Activated CD4-positive, alpha-beta memory T cell treated with anti-CD3 and anti-CD28 coated beads, Interleukin-2, amount 10 ng/mL, durations not matched to agents 7 days and 5 days (primary cell): ENCODE measurements at places on chromosomes 1 and 21. TPM values are rescaled to one million over a fixed set of nuclear protein-coding genes. Genes with fewer than 3 reads are reported as not detected.

Gene RORC
- 25.8 TPM for total RNA-seq

Gene HSD3B2
- total RNA-seq = not detected

Gene SPRR1B
- not detected for total RNA-seq

Gene CFAP74
- total RNA-seq = not detected

Gene KRTAP13-2
- not detected for total RNA-seq

Gene MATN1
- total RNA-seq = not detected

Gene KRTAP12-2
- total RNA-seq = not detected

Gene ENAH
- total RNA-seq = not detected

Gene MAEL
- 0.40 TPM for total RNA-seq

Gene ACTL8
- not detected for total RNA-seq

Gene GPATCH2
- 10.2 TPM for total RNA-seq

Gene KPRP
- total RNA-seq = not detected

Gene PPM1J
- not detected for total RNA-seq

Gene CLDN17
- total RNA-seq = not detected

Gene PGBD5
- not detected for total RNA-seq

Gene S100A5
- total RNA-seq = 4.7 TPM

Gene LAX1
- total RNA-seq = 23.2 TPM

Gene FH
- 56.6 TPM for total RNA-seq

Gene RGSL1
- total RNA-seq = not detected

Gene MYBPH
- not detected for total RNA-seq

Gene ATXN7L2
- total RNA-seq = 7.0 TPM

Gene LMX1A
- total RNA-seq = not detected

Gene SYT11
- 31.6 TPM for total RNA-seq

Gene S100A7
- total RNA-seq = not detected

Gene RXRG
- not detected for total RNA-seq

Gene PADI3
- not detected for total RNA-seq

Gene ADAMTS4
- total RNA-seq = 0.83 TPM

Gene LHX8
- not detected for total RNA-seq

Gene FCRL5
- total RNA-seq = not detected

Gene PDIK1L
- 22.7 TPM for total RNA-seq

Gene SMIM11
- 4.2 TPM for total RNA-seq

Gene IFI44L
- 430 TPM for total RNA-seq

Gene CELA2A
- total RNA-seq = not detected

Gene ERICH3
- total RNA-seq = not detected

Gene ECM1
- 2.4 TPM for total RNA-seq

Gene ANKRD34A
- total RNA-seq = 2.9 TPM

Gene FCER1G
- 1.3 TPM for total RNA-seq

Gene EFNA1
- total RNA-seq = not detected

Gene DIRAS3
- not detected for total RNA-seq

Gene SLX9
- 42.4 TPM for total RNA-seq

Gene DNM3
- total RNA-seq = 2.2 TPM

Gene AMY1C
- total RNA-seq = not detected
